Right lobe of liver (tissue), 6 donors: ENCODE measurements at places on chromosomes 13 and 19. TPM values are rescaled to one million over a fixed set of nuclear protein-coding genes. Genes with fewer than 3 reads are reported as not detected.

Gene PNMA8C
- not detected for total RNA-seq

Gene CCDC194
- 0.26 TPM for total RNA-seq

Gene LRRC8E
- 5.0 TPM for total RNA-seq

Gene GSX1
- total RNA-seq, result not detected

Gene IGSF23
- 7.8 TPM for total RNA-seq

Gene IL17D
- 0.42 TPM for total RNA-seq

Gene CATSPERD
- not detected for total RNA-seq

Gene CELF5
- total RNA-seq, result 0.20 TPM

Gene CPB2
- 589 TPM for total RNA-seq

Gene CLDND2
- not detected for total RNA-seq

Gene TUBGCP3
- total RNA-seq, result 18.7 TPM

Gene SMAD9
- 0.80 TPM for total RNA-seq

Gene MYH14
- 58.9 TPM for total RNA-seq

Gene RLN3
- total RNA-seq, result not detected

Gene LCP1
- total RNA-seq, result 25.7 TPM

Gene ZNF442
- total RNA-seq, result 0.92 TPM

Gene AZU1
- 1.8 TPM for total RNA-seq

Gene EPS8L1
- total RNA-seq, result 1.4 TPM

Gene ZNF772
- total RNA-seq, result 2.7 TPM

Gene IZUMO2
- total RNA-seq, result not detected

Gene LENG1
- total RNA-seq, result 3.5 TPM
